ENCODE measurements at places on chromosomes 16 and 17.

DNA sequence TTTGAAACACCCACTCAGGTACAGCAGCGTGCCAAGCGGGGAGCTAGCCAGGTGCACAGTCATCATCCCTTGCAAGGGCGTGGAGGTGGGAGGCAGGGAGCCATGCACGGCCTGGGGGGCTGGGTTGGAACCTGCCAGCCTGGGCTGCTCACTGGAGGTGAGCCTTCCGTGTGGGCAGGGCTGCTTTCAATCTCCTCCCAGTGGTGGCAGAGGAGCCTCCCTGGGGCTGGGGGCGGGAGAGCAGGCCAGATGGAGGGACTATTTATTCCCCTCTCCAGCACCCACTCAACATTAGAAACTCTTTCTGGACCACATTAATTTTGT is 90.3 kb downstream of the KATNIP start:
- DNase-seq, result no peak

GRCh38 chr17:82399041-82399441 is 19.1 kb upstream of the HEXD start:
- no peak for DNase-seq

DNA sequence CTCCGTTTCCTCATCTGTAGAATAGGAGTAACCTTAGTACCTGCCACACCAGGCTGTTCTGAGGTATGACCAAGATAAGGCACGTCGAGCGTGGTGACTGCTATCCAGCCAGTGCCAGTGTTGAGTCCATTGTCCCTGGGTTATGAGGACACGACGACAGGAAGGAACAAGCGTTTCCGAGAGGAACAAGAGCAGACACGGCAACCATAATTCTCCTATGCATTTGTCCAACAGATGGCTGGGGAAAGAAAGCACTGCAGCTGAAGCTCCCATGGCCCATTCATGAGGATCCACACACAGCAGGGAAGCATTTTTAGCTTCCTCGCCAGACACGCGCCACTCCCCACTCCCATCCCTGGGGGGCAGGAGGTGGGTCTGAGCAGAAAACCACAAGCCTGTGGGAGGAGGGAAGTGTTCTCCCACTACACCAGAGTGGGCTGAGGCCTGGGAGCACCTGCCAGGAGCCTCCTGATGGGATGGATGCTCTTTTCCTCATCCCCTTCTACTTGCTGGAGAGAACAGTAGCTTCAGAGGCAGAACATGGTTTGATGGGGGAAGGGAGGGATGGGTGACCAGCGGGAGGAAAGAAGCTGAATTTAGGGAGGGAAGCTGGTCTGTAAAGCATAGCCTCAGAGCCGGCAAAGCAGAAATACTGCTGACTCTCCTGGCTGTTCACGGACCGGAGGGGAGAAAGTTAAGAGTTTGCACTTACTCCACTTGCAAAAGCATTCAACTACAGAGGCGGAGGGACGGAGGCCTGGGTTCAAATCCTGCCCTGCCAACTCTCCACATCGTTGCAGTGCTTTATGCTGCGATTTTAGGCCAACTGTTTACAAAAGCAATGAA is 2.7 kb downstream of the COTL1 start:
- DNase-seq, result no peak

- DNase-seq, result peak; percentile 87
Measured at GRCh38 chr17:2054512-2055291, at the start of gene HIC1. Gene HIC1, plus strand, starts transcription at chr17:2055103. Its CDS starts 1,588 bp downstream, at chr17:2056691.

DNA sequence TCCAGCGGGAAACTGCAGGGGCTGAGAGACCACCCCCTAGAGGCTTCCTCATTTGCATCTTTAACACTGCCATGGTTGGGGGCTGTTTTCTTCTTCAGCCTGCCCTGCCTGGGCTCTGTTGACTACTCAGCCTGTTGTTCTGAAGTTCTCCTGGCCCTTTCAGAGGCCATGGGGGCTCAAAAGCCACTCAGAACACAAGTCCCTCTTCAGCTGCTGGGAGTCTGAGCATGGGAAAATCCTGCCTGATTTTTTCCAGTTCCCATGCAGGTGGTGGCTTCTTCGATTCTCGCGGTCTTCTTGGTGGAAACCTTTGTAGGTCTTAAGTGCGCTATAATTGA is 36.3 kb downstream of the PLCG2 start:
- DNase-seq, result no peak

DNA sequence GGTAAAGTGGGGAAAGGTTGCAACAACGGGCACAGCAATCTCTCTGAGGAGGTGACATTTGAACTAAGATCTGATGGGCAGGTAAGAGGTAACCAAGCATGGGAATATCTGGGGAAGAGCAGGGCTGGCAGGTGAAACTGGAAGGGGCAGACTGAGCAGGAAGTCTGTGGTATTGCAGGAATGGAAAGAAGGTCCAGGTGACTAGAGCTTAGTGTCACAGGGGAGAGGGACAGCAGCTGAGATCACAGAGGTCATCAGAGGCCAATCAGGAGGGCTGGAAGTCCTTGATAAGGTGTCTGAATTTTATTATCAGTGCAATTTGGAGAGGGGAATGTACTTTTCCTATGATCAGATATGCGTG is 73.3 kb upstream of the DHX40 start:
- DNase-seq, result no peak
